ENCODE measurements at places on chromosomes 7 and 10.
A peak's percentile ranks its signal among the peaks of the same experiment; 100 is the strongest.

GRCh38 chr10:62153191-62153590 is 115.5 kb downstream of the RTKN2 start:
- no peak for DNase-seq

- DNase-seq, result no peak
Observed at GRCh38 chr10:128042131-128042610, 84.1 kb downstream of the MKI67 start.

- DNase-seq, result no peak
Observed at GRCh38 chr7:151003572-151003971, 12.8 kb downstream of the NOS3 start.

DNA sequence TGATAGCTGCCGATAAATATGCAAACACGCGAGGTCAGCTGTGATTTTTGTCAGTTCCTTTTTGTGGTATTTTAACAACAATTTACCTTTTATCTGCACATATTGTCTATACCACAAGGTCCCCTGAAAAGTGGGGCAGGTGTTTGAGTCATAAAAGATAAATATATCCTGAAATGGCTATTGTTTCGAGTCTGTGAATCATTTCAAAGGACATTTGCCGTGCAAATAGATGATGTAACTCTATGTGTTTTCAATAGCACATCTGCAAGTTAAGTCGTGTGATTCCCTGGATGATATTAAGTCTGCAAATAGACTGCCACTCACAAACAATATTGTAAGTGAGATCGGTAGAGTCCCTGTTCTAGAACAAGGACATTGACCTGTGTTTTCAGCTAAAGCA is 193.0 kb upstream of the PITRM1 start:
- DNase-seq, result no peak

GRCh38 chr10:103849212-103849877 is 6.0 kb downstream of the SH3PXD2A start:
- no peak for DNase-seq

DNA sequence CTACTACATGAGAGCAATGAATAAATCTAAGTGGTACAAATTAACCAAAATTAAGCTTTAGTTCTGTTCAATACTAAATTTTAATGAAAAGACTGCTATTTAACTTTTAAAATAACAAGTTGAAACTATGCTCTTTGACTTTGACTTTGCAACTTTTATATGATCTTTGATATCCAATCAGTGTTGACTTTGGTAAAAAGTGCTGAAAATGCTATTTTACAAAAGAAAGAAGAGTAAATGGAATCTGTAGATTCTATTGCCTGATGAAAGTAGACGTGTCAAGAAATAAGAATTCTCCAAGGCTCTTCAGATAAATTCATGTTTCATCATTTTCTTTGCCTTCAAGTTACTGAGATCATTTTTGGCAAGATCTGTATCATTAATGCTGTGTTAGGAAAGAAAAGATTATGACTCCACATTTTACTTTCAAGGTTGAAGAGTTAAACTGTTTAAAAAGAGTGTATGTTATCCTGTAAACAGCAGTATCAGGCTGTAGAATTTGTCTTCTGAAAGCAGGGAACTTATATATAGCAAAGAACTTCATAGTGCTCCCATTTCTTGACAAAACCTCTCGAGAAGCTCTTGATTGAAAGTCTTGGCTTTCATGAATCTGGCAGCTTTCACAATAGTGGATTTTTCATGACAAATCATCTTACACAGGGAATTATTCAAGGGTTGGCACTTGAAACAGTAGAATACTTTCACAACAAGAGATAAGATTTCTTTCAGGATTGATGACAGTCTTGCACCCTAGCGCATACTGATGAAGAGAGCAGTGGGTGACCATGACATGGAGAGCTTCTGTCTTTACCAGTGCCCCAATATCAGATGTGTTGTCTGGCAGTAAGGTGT is 72.1 kb downstream of the PTEN start:
- no peak for DNase-seq

DNA sequence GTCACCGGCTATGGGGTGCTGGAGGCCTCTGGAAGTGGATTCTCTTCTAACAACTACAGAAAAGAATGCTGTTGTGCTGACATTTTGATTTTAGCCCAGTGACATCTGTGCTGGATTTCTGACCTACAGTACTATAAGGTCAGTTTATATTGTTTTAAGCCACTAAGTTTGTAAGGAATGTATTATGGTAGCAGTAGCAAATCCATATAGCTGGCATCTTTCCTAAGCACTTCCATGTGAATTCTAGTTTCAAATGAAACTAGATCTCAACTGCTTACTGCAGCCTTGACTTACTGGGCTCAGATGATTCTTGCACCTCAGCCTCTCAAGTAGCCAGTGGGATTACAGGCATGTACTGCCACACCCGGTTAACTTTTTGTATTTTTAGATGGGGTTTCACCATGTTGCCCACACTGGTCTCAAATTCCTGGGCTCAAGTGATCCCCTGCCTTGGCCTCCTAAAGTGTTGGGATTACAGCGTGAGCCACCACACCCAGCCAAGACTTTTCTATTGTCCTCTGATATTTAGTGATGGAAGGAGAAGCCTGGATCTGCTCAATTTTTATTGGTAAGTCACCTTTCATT is 414.0 kb downstream of the PHTF2 start:
- DNase-seq, result no peak

- DNase-seq, result no peak
Observed at GRCh38 chr7:132577206-132578049, 1.2 kb upstream of the PLXNA4 start.

DNA sequence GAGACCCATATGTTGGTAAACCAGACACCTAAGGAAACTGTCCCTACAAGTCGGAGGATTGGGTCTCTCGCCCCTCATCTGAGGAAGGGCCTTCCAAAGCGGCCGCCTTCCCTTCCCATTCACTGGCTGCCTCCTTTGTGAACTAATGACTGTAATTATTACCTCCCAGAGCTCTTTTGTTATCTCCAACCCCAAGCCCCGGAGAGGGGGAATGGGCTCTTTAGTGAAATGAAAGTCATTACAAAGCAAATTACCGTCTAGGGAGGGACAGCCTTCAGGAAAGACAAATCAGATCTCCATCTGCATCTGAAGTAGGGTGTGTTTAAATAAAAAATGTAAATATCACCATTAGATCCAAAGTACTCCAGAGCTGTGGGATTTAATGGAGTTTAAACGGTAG is 2.6 kb upstream of the GAD2 start:
- DNase-seq, result no peak

DNA sequence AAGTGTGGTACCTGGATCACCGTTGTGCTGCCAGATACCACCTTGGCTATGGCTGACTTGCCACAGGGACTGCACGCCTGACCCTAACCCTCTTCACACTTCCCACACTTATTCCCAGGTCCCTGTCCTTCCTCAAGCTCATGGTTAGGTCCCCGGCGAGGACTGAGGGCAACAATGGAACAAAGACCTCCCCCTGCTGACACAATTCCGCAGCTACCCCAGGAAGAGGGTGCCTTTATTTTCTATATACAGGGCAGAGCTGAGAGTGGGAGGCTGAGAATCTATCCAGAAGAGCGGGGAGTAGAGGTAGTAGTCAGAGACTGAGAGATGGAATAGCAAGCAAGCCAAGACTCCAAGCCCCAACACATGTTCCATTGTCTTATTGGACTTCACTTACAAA is 118.1 kb upstream of the SEM1 start:
- DNase-seq, result no peak

GRCh38 chr7:101803203-101804087 is 14.0 kb upstream of the CUX1 start:
- DNase-seq, result no peak

GRCh38 chr7:105924945-105925344 is 38.1 kb upstream of the CDHR3 start:
- DNase-seq, result no peak

DNA sequence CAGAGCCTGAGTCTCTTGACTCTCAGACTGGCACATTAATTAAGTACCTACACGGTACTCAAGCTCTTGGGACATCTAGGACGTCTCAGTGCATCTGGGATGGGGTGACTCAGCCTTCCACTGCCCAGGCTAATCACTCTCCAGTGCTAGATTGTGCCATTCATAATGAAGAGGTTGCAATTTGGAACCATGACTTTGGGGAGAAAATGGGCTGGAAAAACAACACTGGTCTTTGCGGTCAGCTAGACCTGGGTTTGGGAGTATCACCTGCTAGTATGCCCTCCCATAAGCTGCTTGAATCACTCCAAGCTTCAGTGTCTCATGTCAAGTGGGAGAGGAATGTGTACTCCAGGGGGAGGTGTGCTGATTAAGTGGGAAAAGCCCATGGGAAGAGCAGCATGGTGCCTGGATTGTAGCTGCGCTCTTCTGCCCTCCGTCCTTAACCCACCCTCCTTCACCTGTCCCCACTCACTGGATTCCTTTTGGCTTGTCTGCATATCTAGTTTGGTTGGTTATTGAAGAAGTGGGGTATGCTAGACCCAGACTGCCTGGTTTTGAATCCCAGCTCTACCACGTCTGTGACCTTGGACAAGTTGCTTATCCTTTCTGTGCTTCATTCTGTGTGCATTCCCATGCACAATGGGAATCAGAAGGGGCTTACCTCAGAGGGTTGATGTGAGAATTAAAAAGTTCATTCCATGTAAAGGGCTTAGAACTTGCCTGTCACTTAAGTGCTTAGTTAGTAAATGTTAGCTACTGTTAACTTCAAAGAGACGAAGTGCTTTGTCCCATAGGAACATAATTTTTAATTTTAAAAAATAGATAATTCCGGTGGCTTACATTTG is 3.8 kb downstream of the NFE2L3 start:
- DNase-seq, result no peak

GRCh38 chr7:107505997-107506673 is 36.3 kb downstream of the GPR22 start:
- no peak for DNase-seq

- no peak for DNase-seq
Observed at GRCh38 chr7:155371884-155372781, 74.5 kb downstream of the INSIG1 start.

- no peak for DNase-seq
Observed at GRCh38 chr7:78601728-78602127, 803.2 kb downstream of the PHTF2 start.

- DNase-seq, result no peak
Observed at GRCh38 chr10:84665211-84665610, 336.8 kb downstream of the CCSER2 start.

- peak; percentile 23 for DNase-seq
Observed at GRCh38 chr10:124180947-124181549, 87.7 kb upstream of the CHST15 start.

DNA sequence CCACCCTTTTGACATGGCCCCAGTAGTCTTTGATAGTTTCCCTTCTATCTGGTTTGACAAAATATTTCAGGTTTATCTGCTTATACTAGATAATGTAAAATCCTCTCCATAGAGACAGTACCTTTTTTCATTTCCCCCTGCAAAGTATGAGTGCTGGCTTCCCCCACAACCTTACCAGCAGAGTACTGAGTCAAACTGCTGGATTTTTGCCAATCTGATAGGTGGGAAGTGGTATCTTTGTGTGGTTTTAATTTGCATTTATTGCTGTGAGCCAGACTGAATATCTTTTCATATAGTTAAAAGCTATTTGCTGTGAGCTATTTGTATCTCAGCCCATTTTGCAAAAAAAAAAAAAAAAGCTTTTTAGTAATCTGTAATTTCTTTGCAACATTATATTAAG is 32.1 kb upstream of the HECTD2 start:
- no peak for DNase-seq

GRCh38 chr10:5876181-5876768 is 13.4 kb downstream of the ANKRD16 start:
- no peak for DNase-seq

DNA sequence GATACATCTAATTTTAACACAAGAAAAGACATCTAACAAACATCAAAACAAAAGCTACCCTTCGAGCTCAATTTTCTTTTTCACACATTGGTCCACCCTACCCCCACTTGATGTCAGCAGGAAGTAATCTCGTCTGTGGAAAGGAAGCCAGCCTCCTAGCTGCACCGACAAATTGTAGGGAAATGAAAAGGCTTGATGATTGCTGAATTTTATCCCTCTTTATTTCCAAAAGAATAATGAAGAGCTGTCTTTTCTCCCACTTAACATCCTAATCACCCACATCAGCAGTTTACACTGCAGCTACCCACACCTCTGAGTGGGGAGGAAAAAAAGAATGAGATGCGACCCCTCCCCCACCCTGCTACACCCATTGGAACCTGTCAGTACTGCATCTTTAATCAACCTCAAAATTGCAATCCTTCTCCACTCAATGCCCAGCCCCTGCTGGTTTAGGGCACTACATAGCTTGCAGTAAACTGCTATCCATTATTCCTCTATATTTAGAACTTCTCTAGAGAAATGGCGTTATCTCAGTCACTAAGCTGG is 10.6 kb upstream of the CPVL start:
- no peak for DNase-seq

GRCh38 chr7:55065511-55066229 is 46.9 kb downstream of the EGFR start:
- DNase-seq, result peak; percentile 86

DNA sequence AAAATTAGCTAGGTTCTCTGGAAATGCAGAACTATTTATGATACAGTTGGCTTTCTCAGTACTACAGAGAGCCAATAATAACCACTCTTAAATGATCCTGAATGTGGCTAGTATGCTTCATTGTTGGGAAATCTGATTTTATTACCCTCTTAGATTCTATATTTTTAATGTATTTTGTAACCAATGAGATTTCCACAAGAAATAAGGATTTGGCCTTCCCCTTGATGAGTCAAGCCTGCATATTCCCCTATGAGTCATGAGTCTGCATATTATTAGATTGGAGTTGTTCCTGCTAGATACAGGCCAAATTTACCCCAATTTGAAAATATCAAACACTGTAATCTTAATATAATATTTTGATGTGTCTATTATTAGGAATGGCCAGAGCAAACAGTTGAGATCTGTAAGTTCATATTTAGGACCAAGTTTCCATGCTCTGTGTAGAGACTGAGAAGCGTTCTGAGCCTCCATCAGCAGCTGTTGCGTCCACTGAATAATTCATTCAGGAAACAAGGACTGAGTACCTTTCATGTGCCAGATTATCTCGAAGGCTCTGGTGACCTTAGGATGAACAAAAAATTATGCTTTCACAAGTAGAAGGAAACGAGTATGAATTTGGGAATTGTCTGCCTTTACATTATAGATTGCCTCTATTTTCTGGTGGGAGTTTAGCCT is 793.4 kb downstream of the NRG3 start:
- DNase-seq, result no peak

GRCh38 chr10:92010047-92010735 is 86.6 kb downstream of the BTAF1 start:
- DNase-seq, result no peak

GRCh38 chr7:135300913-135301765 is 67.5 kb downstream of the STRA8 start:
- no peak for DNase-seq

DNA sequence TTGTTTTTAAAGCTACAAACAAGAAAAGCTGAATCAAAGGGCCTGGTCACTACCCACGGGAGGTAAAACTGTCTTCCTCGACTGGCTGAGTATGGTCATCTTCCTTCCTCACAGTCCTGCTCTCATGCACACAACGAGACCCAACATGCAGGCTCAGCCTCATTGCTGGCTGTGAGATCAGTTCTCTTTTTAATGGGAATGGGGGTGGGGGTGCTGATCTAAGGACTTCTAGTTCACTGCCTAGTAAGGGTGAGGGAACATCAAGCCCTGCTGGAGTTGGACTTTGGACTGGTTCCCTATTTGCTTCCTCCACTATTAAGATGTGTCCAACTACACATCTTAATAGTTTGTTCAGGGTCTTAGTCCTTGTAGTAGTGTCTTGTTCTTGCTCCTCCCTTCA is 48.2 kb downstream of the ABCB4 start:
- DNase-seq, result no peak

GRCh38 chr7:94590526-94591162 is 65.3 kb downstream of the SGCE start:
- no peak for DNase-seq

GRCh38 chr7:48617993-48618392 is 306.4 kb upstream of the CDC14C start:
- DNase-seq, result no peak

GRCh38 chr10:4354382-4354812 is 471.6 kb upstream of the AKR1E2 start:
- no peak for DNase-seq
